Activated CD4-positive, alpha-beta T cell treated with anti-CD3 and anti-CD28 coated beads for 1 hour (primary cell): ENCODE measurements at places on chromosomes 7 and 10.

GRCh38 chr7:94178230-94178629 is 174.1 kb upstream of the BET1 start:
- DNase-seq: no peak

GRCh38 chr10:126433351-126433750 is 45.1 kb upstream of the ADAM12 start:
- DNase-seq: no peak

GRCh38 chr10:17213646-17214349 is 12.3 kb upstream of the TRDMT1 start:
- no peak for DNase-seq

- DNase-seq: no peak
Measured at GRCh38 chr7:43037531-43037930, 74.9 kb upstream of the HECW1 start.

GRCh38 chr10:79116801-79117723 is 48.3 kb downstream of the ZMIZ1 start:
- no peak for DNase-seq

DNA sequence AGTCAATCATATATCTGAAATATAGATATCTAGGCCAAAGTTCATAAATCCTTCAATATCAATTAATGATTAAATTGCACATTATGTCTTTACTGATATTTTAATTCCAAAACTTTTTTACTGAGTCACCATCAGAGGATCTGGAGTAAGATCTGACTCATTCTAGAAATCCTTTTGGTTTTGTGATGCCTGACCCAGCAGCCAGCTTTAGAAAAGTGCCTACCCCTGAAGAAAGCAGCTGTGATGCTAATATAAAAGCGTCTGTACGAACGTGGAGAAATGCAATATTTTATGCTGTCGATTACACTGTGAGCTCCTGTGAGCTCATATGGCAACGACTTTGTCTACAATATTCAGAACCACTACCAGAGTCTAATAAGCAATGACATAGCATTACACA is 142.5 kb upstream of the LRRTM3 start:
- DNase-seq: no peak

GRCh38 chr10:114825513-114826253 is 4.1 kb downstream of the FHIP2A start:
- DNase-seq: no peak

DNA sequence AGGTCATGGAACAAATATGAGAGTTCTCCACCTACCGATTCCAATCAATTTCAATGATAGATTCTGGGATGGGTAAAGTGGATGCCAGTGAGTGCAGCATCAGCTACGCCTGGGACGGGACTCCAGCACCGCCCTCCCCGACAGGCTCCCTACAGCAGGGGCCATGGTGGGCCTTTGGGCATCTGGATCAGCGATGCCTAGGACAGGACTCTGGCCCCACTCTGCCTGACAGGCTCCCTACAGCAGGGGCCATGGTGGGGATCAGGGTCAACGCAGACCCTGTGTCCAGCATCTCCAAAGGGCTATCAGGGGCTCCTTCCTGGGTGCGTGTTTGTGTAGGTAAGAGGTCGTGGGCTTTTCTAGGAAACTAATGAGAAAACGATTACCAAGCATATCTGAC is 111.2 kb upstream of the TCERG1L start:
- no peak for DNase-seq

GRCh38 chr10:132355297-132355696 is 23.3 kb downstream of the LRRC27 start:
- no peak for DNase-seq

DNA sequence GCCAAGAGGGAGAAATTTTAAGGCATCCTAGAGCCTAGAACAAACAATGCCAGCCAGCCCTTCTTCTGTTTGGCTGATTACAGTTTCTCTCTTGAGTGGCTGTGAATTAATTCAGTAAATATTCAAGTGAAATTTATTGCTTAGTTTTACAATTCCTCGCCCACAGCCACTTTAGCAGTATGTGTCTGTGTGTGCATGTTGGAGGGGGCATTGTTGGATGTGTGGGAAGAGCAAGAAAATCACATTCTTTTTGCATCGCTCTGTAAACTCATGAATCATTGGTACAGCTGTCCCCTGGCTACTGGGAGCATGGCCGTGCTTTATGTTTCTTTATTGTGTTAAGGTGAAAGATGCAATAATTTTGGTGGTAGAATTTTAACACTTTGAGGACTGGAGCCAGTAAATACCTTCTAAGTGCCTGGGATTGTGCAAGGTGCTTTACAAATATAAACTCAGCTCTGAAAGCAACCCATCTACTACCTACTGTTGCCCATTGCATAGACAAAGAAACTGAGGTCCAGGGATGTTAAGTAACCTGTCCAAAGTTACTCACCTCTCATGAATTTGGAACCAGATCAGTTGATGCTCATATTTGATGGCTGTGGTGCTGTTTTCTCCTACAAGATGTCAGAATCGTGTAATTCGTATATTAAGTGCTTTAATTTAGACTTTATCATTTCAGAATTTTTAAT is 89.9 kb upstream of the BTBD16 start:
- no peak for DNase-seq

DNA sequence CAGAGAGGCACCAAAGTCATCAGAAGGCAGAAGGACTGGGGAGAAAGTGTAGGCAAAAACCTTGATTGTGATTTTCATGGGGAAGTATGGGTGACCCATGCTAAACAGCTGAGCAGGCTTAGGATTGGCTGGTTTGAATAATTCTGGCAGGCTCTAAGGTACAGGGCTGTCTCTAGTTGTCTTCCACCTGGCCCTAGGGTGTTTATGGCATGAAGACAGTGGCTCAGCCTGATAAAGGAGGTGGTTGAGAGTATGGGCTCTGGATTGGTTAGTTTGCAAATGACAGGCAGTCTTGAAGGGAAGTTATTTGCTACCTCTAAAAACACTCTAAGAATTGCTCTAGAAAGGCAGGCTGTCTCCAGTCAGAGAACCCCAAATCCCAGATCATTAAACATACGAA is 100.3 kb downstream of the STRA8 start:
- no peak for DNase-seq

DNA sequence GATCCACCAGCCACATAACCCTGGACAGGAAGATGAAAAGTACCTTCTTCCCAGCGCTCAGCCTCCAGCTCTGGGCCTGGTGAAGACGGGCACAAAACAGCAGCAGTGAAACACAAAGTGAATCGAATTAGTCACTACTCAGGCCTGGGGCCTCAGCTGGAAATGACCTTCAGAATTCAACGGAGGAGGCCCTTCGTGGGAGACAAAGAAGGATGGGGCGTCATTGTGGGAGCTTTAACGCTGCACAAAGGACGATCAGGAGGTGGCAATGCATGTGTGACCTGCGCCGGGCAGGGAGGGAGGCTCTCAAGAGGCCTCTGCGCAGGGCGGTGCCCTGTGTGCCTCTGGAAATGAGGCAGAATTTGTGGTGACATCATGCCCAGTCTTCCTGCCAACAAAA is 161.9 kb downstream of the DNAJB6 start:
- DNase-seq: no peak

- no peak for DNase-seq
Measured at GRCh38 chr7:81064426-81064825, 145.6 kb upstream of the SEMA3C start.
